ENCODE measurements at places on chromosomes 5 and 9.
A peak's percentile ranks its signal among the peaks of the same experiment; 100 is the strongest.

DNA sequence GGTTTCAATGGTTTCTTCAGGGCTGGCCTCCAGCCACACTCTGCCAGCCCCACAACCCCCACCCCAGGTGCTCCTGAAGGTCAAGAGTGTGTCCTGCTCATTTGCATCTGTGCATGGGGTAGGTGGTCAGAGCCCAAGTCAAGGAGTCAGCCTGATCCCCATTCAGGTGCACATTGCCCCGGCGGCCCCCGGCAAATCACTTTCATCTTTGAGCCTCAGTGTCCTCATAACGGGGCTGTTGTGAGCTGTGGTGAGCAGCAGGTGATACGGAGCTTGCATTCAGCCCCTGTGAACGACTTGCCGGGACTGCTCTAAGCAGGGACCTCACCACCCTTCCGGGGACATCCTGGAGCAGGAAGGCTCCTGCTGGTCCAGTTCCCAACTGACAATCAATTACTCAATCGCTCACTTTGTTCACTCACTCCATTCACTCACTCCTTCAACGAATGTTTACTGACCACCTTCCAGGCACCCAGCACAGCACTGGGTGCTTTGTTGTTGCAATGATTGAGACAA lies 93.2 kb upstream of the CPEB4 start:
- H3K4me1 ChIP-seq: peaks cover 18% of the 10 kb centered on the region
- H3K27me3 ChIP-seq: peaks cover 3% of the 10 kb centered on the region
- H3K4me3 ChIP-seq: no peak overlapping the region
- H3K36me3 ChIP-seq: no peaks in the 10 kb centered on the region
- no peak for DNase-seq
- no peak overlapping the region for H3K27ac ChIP-seq

GRCh38 chr9:87656485-87656884 lies 69.4 kb upstream of the CTSL start:
- H3K36me3 ChIP-seq: no peaks in the 10 kb centered on the region
- H3K27me3 ChIP-seq: no peaks in the 10 kb centered on the region
- no peak for DNase-seq
- H3K4me1 ChIP-seq: peaks cover under 1% of the 10 kb centered on the region
- H3K27ac ChIP-seq: no peak overlapping the region
- no peak overlapping the region for H3K4me3 ChIP-seq

DNA sequence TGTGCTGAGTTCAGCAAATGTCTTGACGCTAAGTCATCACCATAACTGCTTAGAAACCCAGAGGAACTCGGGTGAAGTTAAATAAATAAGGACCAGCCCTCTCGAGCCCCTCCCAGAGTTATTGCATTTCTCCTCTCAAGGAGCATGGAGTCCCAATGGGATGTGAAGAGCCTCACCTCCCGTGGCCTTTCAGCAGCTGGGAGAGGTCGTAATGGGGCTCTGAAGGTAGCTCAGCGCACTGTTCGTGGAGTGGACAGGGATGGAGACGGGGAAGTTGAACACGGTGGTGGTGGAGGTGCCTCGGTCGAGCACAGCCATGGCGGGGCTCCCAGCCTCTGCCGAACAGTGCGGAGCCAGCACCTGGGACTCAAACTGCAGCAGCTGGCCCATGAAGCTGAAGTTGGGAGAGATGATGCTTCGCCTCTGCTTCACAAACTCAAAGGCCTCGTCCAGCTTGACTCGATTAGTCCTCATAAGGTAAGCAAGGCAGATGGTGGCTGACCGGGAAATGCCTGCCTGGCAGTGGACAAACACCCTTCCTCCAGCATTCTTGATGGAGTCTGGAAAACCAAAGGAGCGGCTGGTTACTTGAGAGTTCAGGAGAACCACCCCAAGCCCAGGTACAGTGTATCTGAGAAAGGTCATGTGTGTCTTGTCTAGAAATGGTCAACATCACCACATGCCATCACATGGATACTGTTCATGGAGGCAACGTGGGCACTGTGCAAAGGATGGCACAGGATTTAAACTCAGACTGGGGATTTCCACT lies 2.2 kb downstream of the DUSP1 start:
- H3K4me3 ChIP-seq: peak overlapping the region; percentile 91
- peaks cover 17% of the 10 kb centered on the region for H3K36me3 ChIP-seq
- H3K27ac ChIP-seq: no peak overlapping the region
- H3K4me1 ChIP-seq: peaks cover 76% of the 10 kb centered on the region
- H3K27me3 ChIP-seq: no peaks in the 10 kb centered on the region

DNA sequence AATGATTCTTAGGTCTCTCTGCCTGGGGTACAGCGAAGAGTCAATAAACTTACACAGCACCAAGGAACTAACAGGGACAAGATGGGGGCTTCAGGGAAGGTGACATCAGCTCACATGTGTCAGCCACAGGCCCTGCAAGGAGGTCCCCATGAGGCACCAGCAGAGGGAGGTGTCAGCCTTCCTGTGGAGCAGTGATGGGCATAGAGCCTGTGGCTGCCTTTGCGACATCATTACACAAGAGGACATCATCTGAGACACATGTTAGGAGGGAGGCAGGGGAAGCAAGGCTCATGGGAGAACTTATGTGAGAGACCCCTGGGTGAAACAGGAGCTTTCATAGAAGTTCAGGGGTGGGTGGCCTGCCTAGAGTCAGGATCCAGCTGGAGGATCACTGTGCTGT lies 389.6 kb downstream of the SEMA5A start:
- H3K4me1 ChIP-seq: no peaks in the 10 kb centered on the region
- no peak overlapping the region for H3K27ac ChIP-seq
- H3K27me3 ChIP-seq: no peaks in the 10 kb centered on the region
- no peaks in the 10 kb centered on the region for H3K36me3 ChIP-seq
- DNase-seq: no peak
- no peak overlapping the region for H3K4me3 ChIP-seq

DNA sequence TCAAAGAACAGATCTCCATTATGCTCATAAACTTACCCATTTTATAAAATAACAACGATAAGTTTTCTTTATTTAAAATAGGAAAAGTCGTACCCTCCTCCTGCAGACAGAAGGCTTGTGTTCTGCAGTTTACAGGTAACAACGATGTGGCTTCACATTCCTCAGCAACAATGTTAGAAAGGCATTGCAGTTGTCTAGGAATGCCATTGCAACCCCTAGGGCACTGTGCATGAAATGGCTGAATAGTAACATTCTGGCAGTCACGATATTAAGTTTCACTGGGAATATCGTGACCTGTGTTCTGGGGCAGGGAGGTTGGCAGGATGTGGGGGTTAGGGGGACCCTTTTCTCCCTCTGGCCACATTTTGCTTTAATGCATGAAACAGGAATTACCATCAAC lies 331.9 kb downstream of the DEPDC1B start:
- H3K27ac ChIP-seq: no peak overlapping the region
- no peak for DNase-seq
- no peak overlapping the region for H3K4me3 ChIP-seq

- no peaks in the 10 kb centered on the region for H3K36me3 ChIP-seq
- H3K4me1 ChIP-seq: no peaks in the 10 kb centered on the region
- no peak for DNase-seq
- H3K27ac ChIP-seq: no peak overlapping the region
- H3K27me3 ChIP-seq: peaks cover 52% of the 10 kb centered on the region
Observed at GRCh38 chr5:175753536-175754402, 95.9 kb downstream of the HRH2 start.

DNA sequence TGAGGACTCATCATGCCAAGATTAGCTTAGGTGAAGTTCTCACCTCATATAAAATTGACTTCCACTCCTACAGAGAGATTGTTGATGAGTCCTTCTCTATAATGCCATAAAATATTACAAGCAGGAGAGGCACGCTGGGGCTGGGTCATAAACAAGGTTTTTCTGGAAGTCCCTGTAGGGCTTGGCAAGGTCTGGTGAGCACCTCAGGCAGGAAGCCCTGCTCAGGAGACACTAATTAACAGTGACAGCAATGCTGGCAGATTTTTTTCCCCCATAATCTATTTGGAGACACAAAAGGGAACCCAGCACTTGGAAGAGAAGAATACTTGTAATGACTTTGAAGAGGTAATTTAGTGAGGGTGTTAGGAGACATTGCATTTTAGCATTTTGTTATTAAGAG lies 118.7 kb downstream of the DIRAS2 start:
- no peaks in the 10 kb centered on the region for H3K36me3 ChIP-seq
- no peaks in the 10 kb centered on the region for H3K4me1 ChIP-seq
- H3K4me3 ChIP-seq: no peak overlapping the region
- H3K27me3 ChIP-seq: peaks cover 28% of the 10 kb centered on the region

- H3K4me3 ChIP-seq: no peak overlapping the region
- H3K27me3 ChIP-seq: peaks cover 8% of the 10 kb centered on the region
- H3K4me1 ChIP-seq: no peaks in the 10 kb centered on the region
Observed at GRCh38 chr5:169507051-169507450, 76.5 kb upstream of the SPDL1 start.

DNA sequence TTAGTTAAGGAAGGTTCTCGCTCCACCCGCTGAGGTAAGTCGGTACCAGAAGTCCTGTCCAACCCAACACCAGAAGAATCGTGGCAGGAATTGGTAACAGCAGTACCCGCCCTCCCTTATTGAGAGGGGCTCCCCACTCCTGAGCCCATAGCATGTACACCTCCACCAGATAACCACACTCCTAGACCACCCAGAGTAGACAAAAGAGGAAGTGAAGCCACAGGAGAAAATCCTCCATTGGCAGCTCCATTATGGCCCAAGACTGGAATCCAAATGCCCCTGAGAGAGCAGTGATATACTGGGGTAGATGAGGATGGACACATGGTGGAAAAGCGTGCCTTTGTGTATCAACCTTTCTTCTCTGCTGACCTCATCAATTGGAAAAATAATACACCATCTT lies 106.1 kb upstream of the EPB41L4A start:
- no peaks in the 10 kb centered on the region for H3K27me3 ChIP-seq
- peak overlapping the region; percentile 77 for H3K4me3 ChIP-seq
- peak overlapping the region; percentile 88 for H3K27ac ChIP-seq
- no peak for DNase-seq
- peaks cover 81% of the 10 kb centered on the region for H3K4me1 ChIP-seq
- H3K36me3 ChIP-seq: peaks cover 34% of the 10 kb centered on the region

DNA sequence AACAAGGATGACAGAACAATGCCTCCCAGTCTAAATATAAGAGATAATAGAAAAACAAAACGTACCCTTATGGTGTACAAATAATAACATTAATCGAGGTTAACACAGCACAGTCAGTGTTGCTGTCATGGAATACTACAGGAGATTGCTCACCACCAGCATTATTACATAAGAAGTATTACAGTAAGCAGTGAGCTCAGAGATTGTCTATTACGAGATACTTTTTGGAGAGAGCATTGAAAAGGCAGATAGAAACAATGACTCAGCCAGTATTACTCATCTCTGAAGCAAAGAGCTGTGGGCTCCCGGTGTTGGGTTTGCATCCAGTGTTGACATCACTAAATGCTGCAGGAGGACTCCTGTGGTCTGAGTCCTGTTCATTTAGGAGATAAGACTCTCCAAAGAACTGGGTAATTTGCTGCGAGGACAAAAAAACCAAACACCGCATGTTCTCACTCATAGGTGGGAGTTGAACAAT lies 191.9 kb upstream of the SEMA6A start:
- H3K27me3 ChIP-seq: peaks cover 5% of the 10 kb centered on the region
- no peak overlapping the region for H3K27ac ChIP-seq
- no peaks in the 10 kb centered on the region for H3K36me3 ChIP-seq
- no peak for DNase-seq
- H3K4me1 ChIP-seq: no peaks in the 10 kb centered on the region

GRCh38 chr5:174195517-174195916 lies 150.0 kb downstream of the NSG2 start:
- no peak overlapping the region for H3K27ac ChIP-seq
- no peaks in the 10 kb centered on the region for H3K4me1 ChIP-seq
- H3K27me3 ChIP-seq: no peaks in the 10 kb centered on the region
- no peak overlapping the region for H3K4me3 ChIP-seq

GRCh38 chr5:170466988-170467707 lies 36.7 kb upstream of the KCNIP1 start:
- no peaks in the 10 kb centered on the region for H3K36me3 ChIP-seq
- no peak overlapping the region for H3K4me3 ChIP-seq
- H3K27me3 ChIP-seq: peaks cover 5% of the 10 kb centered on the region

GRCh38 chr9:2390028-2390427 lies 231.6 kb upstream of the VLDLR start:
- no peaks in the 10 kb centered on the region for H3K36me3 ChIP-seq
- DNase-seq: no peak

GRCh38 chr5:135065306-135066265 lies 31.6 kb upstream of the PITX1 start:
- DNase-seq: no peak
- H3K36me3 ChIP-seq: no peaks in the 10 kb centered on the region
- H3K4me1 ChIP-seq: no peaks in the 10 kb centered on the region
- no peak overlapping the region for H3K27ac ChIP-seq
- no peak overlapping the region for H3K4me3 ChIP-seq
- H3K27me3 ChIP-seq: peaks cover 63% of the 10 kb centered on the region

GRCh38 chr9:110016340-110016739 lies 191.6 kb downstream of the C9orf152 start:
- H3K27me3 ChIP-seq: no peaks in the 10 kb centered on the region
- H3K36me3 ChIP-seq: no peaks in the 10 kb centered on the region
- no peak for DNase-seq

GRCh38 chr5:6818594-6819511 lies 105.6 kb downstream of the TENT4A start:
- H3K27me3 ChIP-seq: peaks cover 14% of the 10 kb centered on the region
- H3K4me3 ChIP-seq: no peak overlapping the region
- H3K36me3 ChIP-seq: peaks cover 9% of the 10 kb centered on the region
- no peaks in the 10 kb centered on the region for H3K4me1 ChIP-seq

- no peak overlapping the region for H3K4me3 ChIP-seq
- H3K4me1 ChIP-seq: no peaks in the 10 kb centered on the region
- no peak for DNase-seq
- no peak overlapping the region for H3K27ac ChIP-seq
- H3K27me3 ChIP-seq: peaks cover 36% of the 10 kb centered on the region
Observed at GRCh38 chr9:138043411-138044345, 166.1 kb downstream of the CACNA1B start.

DNA sequence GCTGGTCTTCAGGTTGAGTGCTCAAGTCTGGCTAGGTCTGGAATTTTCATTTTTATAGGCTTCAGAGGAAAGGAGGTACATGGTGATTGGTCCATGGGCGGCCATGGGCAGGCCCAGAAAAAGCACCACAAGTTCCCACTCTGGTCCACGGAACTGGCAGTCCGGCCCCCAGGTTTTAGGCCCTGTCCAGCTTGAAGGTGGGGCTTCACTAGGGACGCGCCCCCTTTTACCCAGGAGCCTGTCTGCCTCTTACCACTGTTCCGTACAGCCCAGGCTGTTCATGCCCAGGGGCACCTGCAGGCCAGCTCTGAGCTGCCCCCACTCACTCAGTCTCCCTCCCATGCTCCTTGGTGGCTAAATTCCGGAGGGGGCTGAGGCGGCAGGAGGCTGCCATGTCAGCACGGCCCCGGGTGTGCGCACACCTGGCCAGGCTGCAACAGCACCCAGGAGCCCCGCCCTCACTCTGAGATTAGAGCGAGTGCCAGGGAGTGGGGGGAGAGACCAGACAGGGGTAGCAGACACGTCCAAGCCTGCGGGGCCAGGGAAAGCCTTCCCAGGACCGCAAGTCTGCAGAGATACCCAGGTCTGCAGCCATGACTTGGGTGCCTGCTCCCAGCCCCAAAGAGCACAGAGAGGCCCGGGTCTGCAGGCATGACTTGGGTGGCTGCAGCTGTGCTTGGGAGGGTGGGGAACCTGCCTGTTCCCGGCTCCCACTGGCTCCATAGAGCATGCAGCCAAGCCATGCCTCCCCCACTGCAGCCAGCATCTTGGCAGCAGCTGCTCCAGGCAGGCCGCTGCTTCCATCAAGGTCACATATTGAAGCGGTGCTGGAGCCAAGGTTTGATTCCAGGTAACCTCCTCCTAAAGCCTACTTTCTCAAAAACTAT lies 390.2 kb upstream of the SGCD start:
- H3K27ac ChIP-seq: no peak overlapping the region
- DNase-seq: no peak
- H3K4me3 ChIP-seq: no peak overlapping the region
- H3K4me1 ChIP-seq: no peaks in the 10 kb centered on the region

Measured in stimulated activated naive B cell treated with anti-CD40 and anti-IgM and Interleukin-4, amounts not matched to agents 10 μg/mL and 1 μg/mL and 100 μg/mL, for 72 hours (primary cell).